Hematopoietic multipotent progenitor cell (in vitro differentiated cells): ENCODE measurements at places on chromosomes 11 and 22. TPM values are rescaled to one million over a fixed set of nuclear protein-coding genes. Genes with fewer than 3 reads are reported as not detected.

- DNase-seq, result no peak
These were observed 958 bp upstream of the TUT1 start for GRCh38 chr11:62592146-62592815.

- no peak for DNase-seq
These were observed 61.5 kb downstream of the SYN3 start for GRCh38 chr22:32996702-32997101.

- no peak for DNase-seq
These were observed 414.8 kb downstream of the BUD13 start for GRCh38 chr11:116357784-116358544.

GRCh38 chr11:104198576-104198975 lies 34.6 kb upstream of the PDGFD start:
- DNase-seq, result no peak

- DNase-seq, result no peak
These were observed 2.7 kb upstream of the KCNK7 start for GRCh38 chr11:65598258-65598699.

- DNase-seq, result no peak
These were observed 22.4 kb downstream of the XRRA1 start for GRCh38 chr11:74926304-74927030.

DNA sequence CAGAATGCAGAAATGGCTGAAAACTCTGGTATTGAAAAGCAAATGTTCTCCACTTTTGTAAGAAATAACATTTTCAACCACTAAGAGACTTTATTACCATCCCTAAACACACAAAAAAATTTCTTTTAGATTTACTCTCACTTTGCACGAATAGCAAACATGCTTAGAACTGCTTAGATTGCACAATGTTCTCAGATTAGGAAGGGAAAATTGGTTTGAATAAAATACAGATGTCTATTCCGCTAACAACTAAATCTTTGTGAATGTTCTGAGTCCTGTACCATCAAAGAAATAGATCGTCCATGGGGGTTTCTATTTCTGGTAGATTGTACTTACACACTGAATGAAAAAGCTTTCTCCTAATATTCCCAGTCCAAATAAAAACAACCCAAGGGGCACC lies 40.1 kb downstream of the BDNF start:
- no peak for DNase-seq

DNA sequence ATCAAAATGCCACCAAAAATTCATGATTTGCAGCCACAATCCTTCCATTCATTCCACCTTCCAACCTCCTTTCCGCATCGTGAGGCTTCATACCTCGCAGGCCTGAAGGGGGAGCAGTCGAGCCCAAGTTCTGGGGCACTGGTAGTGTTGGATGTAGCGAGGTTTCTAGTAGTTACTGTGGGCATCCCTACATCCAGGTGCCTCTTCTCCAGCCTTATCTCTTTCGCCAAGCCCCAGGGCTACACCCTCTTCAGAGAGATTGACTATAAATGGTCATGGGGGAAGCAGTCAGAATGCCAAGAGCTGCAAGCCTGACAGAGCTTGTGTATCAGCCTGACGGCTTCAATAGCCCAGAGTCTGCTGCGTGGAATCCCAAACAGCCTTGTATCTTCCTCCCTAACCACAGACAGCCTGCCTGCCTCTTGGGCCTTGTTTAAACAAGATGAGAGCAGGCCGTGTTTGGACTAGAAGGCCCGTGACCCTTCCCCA lies 28.9 kb downstream of the CLMP start:
- no peak for DNase-seq

GRCh38 chr11:123173040-123173855 lies 21.8 kb downstream of the CLMP start:
- no peak for DNase-seq

DNA sequence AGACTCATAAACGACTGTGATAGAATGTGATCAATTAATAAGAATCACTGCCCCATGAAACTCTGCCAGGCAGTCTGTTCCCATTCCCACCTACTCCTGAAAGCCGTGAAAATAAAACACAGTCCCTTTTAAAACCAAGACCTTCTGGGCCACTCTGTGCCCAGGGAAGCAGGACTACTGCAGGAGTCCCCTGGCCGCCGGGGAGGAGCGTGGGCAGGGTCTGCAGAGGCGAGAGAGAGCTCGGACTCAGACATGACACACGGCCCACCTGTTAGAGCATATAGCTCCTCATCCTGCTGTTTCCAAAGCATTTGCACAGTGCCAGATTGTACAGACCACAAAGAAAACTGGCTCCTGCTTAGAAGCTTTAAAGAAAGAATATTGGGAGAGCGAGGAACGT lies 400.5 kb downstream of the SHANK2 start:
- DNase-seq, result no peak

GRCh38 chr11:130554241-130555055 lies 106.0 kb downstream of the ADAMTS15 start:
- no peak for DNase-seq

DNA sequence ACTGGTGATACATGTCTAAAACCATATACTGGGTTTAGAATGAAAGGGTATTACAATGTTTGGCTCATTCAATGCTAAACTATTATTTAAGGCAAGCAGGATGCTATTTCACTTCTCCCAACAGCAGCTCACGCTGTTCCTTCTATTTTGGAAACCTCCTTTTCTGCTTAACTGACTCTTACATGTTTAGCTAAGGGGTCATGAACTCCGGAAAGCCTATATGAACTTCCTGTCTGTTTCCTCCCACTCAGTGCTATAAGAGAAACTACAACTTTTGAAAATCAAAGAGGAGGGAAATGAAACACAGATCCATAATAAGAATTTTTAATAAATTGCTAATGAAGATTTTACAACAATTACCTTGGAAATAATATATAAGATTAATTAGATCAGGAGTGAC lies 30.9 kb downstream of the SLC36A4 start:
- DNase-seq, result no peak

DNA sequence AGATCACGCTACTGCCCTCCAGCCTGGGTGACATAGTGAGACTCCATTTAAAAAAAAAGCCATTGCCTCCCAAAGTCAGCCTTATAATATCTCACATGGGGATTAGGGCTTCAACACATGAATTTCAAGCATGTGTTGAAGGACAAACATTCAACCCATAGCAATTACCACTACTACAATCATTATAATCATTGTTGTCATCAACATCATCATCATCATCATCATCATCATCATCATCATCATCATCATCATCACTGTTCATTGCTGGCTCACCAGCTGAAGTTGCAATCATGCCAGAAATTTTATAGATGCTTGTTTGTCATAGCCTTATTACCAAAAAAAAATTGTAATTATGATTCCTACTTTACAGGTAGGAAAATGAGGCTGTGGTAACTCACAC lies 762.9 kb downstream of the METTL15 start:
- DNase-seq, result no peak

The CAPN5 gene
- 1.3 TPM for total RNA-seq

The CDC42EP2 gene
- 0.81 TPM for total RNA-seq

The OR8D1 gene
- not detected for total RNA-seq

The GLYAT gene
- not detected for total RNA-seq

The VWCE gene
- 4.0 TPM for total RNA-seq

The GRIK4 gene
- not detected for total RNA-seq

The POU2AF3 gene
- not detected for total RNA-seq

The OR51G1 gene
- total RNA-seq, result not detected

The C11orf86 gene
- not detected for total RNA-seq

The PPFIBP2 gene
- 2.2 TPM for total RNA-seq

The LIF gene
- 0.54 TPM for total RNA-seq

The MMP11 gene
- total RNA-seq, result 3.2 TPM
